Liver (tissue), 10 donors: ENCODE measurements at places on chromosomes 12 and 14. TPM values are rescaled to one million over a fixed set of nuclear protein-coding genes. Genes with fewer than 3 reads are reported as not detected.

DNA sequence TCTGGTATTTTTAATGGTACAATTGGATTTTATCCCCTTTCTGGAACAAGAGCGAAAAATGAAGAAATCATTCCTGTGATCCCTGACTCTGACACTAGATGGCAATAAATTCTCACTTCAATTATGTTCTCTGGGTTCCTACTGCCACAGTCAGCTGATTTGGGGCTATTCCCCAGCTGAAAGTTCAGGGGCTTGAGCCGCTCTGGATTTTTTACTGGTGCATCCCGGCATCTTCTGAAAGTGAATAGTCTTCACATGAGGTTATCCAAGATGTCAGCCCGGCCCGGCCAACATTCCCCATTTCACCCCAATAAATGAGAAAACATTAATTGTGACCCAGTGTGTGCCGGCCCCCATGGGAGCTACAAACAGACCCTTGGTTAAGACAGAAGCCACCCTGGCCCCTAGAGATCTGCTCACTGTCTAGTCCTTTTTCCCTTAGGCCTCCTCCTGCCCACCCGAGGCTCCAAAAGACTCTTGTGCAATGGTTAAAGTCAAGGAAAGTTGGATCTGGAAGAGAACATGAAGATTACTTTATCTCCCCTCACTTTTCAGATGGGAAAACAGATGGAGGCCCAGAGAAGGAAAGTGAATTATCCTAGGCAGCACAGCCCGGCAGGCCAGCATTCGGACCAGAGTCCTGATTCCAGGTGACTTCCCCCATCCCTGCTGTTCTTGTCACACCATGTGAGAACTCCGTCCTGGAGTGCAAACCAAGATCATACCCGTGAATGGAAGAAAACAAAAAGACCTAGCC is 20.8 kb downstream of the CKAP4 start:
- no peak for DNase-seq

DNA sequence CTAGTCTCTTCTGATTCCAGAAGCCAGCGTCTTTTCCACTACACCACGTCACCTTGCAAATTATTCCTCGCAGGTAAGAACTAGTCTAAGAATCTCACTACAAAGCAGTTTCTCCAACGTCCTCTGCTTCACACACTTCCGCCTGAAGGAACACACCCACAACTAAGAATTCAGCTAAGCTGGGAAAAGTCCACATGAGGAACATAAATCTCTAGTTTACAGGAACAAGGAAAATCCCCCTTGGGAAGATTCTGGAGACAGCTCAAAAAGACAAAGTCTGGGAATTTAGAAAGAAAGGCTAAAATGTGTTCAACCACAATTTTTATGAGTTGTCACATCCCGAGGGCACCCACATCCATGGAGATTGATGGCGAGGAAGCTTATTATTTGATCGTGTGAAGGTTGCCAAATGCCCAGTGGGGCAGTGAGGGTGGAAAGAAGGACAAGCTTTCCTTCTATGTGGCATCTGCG is 780.2 kb upstream of the TBX3 start:
- DNase-seq, result no peak

GRCh38 chr12:27733052-27733656 is 22.5 kb downstream of the MRPS35 start:
- DNase-seq, result no peak

DNA sequence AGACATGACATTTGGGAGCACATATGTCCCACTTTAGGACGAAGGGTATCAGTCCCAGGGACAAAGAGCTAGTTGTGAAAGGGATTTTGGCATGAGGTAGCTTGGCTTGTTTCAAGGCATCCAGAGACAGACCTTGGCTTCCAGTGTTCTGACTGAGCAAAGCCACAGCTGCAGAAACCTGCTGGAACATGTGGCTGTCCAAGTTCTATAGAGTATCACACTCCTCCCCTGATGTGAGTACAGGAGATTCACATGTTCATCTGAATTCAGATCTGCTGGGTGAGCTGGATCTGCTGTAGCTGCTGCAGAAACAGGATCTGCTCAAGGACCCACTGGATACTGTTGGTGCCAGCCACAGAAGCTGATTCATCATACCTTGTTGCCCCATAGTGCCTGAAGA is 10.1 kb upstream of the C14orf39 start:
- no peak for DNase-seq

DNA sequence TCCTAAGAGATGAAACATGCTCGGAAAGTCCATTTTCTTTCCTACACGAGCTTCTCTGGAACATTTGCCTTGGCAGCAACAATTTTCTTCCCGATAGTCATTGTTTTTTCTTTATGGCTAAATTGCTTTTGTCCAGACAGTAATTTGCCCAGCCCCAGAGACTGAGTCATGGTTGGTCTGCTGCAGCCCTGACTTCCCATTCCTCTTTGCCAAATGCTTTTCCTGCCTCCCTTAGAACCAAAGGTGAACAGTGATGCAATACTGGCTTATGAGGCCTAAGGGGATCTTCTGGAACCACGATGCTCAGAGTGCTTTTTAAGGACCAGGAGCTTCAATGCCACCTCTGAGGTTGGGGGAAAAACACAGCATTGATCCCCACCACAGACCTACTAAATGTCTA is 1599.6 kb upstream of the TMEM132C start:
- DNase-seq, result no peak

- DNase-seq, result no peak
Measured at GRCh38 chr14:72605921-72606220, 288.0 kb downstream of the DPF3 start.

DNA sequence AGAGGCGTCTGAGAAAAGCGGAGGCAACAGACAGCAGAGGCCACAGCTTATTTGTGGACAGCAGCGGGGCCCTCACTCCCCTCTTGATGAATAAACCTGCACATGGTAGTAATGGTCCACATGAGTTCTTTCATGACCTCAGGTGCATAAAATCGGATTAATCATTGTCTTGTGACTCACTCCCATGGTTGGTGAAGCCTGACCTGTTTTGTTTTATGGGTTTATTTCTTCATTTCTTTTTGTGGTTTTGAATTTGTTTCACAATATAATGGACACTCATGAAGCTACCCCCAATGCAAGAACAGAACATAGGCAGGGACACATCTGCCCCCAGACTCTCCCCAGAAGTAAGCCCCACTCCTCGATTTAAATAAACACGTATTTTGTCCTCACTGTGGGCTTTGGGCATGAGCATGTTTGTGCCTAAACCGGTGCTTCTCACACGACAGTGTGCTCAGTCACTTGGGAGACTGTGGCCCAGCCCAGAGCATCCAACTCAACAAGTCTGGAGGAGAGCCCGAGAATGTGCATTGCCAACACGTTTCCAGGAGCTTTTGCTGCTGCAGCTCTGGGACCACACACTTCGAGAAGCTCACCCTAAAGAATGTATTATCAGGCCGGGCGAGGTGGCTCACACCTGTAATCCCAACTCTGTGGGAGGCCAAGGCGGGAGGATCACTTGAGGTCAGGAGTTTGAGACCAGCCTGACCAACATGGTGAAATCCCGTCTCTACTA is 116.1 kb downstream of the SCARB1 start:
- DNase-seq, result no peak

GRCh38 chr14:32559048-32559447 is 229.9 kb downstream of the AKAP6 start:
- DNase-seq, result no peak

- DNase-seq, result no peak
Measured at GRCh38 chr12:108123402-108123801, 5.7 kb upstream of the WSCD2 start.

The FOXN4 gene
- not detected for total RNA-seq

The SYNDIG1L gene
- not detected for total RNA-seq

The POTEM gene
- total RNA-seq, result not detected

The JDP2 gene
- total RNA-seq, result 14.6 TPM

The SMOC1 gene
- total RNA-seq, result 43.7 TPM

The DAO gene
- 28.3 TPM for total RNA-seq

The ADSS1 gene
- 1.8 TPM for total RNA-seq
